ENCODE measurements at places on chromosomes 16 and 17.

DNA sequence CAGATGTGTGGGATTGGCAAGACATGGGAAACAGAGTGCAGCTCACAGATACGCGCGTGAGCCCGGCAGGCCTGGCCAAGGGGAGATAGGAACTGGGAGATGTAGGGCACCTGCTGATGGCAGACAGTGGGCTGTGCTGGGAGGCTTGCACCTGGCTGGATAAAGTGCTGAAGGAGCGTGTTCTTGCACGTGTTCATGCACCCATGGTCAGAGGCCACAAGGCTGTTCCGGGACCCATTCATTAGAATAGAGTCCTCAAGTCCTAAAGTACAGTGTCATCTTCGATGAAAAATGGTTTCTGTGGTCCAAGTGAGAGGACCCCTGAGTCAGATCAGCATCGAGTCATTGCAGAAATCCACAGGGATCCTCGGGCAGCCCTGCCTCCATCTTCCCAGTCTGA lies 236.4 kb downstream of the CCDC182 start:
- DNase-seq = no peak

DNA sequence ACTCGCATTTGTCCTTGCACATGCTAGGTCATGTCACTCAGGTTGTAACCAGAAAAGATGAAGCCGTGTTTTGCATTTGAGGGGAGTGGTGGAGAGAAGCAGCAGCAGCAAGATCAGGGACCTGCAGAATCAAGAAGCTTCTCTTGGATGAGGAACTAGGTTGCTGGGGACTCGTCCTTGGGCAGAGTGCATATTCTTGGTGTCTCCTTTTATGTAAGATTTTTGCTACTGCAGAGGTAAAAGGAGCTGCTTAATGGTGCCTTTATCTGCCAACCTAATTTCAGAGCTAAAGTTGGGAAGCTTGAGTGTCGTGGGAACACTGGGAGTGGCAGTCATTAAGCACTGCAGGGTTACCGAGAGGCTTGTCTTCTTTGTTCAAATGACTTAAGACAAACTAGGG lies 236.5 kb downstream of the MAP2K4 start:
- no peak for DNase-seq

- DNase-seq = no peak
Measured at GRCh38 chr16:24504472-24505345, 34.7 kb upstream of the RBBP6 start.

DNA sequence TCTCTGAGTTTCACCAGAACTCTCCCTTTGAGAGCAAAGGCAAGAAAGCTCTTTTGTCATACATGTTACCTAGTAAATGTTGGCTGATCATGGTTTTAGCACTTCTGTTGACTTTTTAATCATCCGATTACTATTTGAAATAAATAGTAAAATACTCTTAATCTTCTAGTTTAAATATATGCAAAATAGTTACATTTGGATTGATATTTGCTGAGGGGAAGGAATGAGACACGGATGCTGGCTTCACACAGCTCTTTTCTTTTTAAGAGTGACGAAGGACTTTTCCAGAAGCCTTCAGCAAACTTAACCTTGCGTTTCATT lies 9.4 kb downstream of the NFATC3 start:
- DNase-seq = no peak

DNA sequence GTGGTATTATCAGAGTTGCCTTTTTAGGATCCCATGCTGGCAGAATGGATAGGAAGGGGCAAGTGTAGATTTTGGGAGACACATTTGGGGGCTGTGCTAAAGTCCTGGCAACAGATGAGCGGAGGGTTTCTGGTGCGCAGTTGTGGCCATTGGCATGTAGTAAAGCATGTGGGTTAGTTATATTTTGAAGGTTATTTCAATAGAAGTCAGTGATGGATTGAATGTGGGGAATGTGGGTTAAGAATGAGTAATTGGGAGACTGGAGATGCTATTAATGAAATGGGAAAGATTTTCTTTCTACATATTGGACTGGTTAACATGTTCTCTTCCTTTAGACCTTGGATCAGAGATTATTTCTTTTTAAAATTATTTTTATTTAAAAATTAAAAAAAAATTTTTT lies 10.0 kb downstream of the DUS2 start:
- no peak for DNase-seq

DNA sequence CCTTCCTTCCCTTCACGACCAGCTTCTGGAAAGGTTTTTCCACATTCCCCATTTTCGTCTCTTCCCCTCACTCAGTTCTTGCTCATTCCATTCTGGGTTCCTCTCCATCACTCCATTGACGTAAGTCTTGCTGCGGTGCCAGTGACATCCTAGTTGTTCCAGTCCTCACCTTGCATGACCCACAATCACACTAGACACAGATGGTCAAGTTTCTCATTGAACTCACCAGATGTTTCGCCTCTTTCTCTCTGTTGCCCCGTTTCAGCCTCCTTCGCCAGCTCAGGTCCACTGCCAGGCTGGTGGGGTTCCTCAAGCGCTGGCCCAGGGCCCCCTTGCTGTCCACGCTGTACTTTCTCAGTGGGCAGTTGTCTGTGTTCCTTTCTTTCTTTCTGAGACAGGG lies 43.4 kb downstream of the CCDC42 start:
- no peak for DNase-seq

DNA sequence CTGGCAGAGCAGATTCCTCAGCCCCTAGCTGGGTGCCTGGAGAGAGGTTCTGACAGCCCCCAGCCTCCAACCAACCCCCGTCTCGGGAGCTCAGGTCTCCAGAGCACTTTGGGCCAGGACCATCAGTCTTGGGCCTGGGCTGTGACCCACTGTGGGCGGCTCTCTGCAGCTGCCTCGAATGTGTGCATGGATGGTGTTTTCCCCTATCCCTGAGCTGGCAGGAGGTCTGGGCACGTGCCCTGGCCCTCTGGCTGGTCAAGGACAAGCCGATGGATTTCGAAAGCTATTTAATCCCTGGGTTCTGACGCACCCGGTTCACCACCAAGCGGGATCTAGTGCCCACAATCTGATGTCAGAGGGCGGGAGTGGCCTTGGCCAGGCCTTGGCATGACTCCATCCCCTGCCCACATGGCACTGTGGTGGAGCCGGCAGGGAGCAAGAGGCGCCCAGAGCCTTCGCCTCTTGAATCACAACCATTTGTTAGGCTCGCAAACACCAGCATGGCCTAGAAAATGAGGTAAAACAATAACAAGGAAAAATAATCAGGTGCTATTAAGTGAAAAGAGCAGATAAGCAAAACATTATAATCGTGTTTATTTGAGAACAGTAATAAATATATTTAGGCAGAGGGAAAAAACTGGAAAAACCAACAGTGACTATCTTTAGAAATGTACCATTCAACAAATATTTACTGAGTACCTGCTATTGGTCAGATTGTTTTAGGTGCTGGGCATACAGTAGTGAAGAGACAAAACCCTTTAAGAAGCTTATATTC lies 69.3 kb upstream of the TOB1 start:
- peak; percentile 73 for DNase-seq

GRCh38 chr16:65121870-65122723 lies at the start of gene CDH11:
Gene CDH11 (minus strand): TSS chr16:65122063. CDS start chr16:65004869, 117,194 bp downstream.
- DNase-seq = no peak

GRCh38 chr17:66343531-66344078 lies 41.2 kb downstream of the PRKCA start:
- DNase-seq = no peak

- no peak for DNase-seq
Measured at GRCh38 chr17:74805591-74805991, 29.4 kb upstream of the NAT9 start.

- no peak for DNase-seq
Measured at GRCh38 chr17:34222722-34223497, 32.2 kb upstream of the CCL2 start.

- DNase-seq = no peak
Measured at GRCh38 chr16:48497932-48498768, 111.8 kb downstream of the N4BP1 start.

DNA sequence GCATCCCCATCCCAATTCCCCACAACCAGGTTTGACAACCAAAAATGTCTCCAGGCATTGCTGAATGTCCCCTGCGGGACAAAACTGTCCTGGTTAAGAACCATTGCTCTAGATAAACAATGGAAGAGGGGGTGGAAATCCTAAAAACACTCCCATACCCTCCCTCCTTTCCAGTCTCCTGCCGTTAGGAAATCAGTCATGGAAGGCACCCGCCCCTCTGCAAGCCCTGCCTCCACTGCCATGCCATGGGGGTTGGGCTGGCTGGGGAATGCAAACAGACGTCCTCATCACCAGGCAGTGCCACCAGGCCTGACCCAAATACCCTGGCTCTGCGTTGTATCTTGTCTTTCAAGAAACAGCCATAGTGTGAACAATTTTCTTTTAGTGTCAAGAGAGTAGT lies 57.5 kb downstream of the CYTH1 start:
- DNase-seq = no peak

DNA sequence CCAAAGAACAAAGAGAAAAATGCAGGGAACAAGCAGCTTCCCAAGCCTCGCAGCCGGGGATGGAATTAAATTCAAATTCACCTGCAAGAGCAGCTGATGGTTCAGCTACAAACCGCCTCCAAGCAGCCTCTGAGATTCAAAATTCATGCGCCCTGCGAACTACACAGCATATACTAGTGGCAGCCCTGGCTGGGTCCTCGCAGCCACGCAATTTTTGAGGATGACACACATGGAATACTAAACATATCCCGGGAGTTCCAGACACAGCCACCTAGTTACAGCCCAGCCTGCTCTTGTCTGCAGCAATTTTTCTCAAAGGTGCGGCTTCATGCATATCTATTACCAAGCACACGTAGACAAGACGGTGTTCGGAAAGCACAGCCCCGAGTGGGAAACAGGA lies 35.9 kb upstream of the KIFC3 start:
- no peak for DNase-seq

GRCh38 chr17:70780031-70780430 lies 610.7 kb downstream of the KCNJ2 start:
- no peak for DNase-seq
